Stimulated activated CD4-positive, alpha-beta T cell treated with anti-CD3 and anti-CD28 coated beads, TNF-alpha, amount 100 ng/mL, for 1 hour (primary cell): ENCODE measurements at places on chromosomes 5 and 9.

DNA sequence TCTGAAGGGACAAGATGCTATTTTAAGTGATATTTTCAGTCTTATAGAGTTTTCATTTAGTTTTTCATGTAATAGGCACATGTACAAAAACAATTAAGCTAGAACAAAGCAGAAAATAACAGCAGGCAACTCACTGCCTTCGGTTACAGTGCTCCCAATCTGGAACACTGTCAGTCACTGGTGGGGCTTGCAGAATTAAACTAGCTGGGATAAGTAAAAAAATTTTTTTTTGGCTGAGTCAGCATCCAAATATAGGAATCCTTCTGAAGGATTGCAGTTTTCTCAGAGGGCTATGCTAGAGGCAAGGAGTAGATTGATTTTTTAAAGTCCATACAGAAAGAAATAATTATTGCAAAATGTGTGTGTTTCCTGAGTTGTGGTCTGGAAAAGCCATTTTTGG lies 250.2 kb upstream of the RFX3 start:
- DNase-seq: no peak

- no peak for DNase-seq
These were observed 412.9 kb upstream of the CCNH start for GRCh38 chr5:87825583-87825982.

GRCh38 chr5:64827703-64828102 lies 59.0 kb downstream of the CWC27 start:
- DNase-seq: no peak

- DNase-seq: no peak
These were observed 11.8 kb upstream of the IFNW1 start for GRCh38 chr9:21153336-21154017.

DNA sequence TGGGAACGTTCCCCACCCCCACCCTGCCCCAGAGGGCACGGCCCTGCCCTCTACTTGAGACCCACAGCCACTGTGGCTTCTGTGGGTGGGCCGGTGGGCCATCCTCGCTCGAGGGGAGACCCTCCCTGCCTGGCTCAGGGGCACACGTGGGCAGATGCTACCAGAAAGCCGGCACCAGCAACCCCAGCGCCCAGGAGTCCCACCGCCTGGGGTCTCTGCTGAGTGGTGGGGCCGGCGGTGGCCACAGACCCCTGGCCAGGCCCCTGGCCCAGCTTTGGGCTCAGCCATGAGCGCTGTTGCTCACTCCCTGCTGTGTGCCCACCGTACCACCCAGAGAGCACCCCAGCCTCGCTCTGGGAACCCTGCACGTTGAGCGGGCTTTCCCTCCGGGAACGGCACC lies 16.5 kb upstream of the NRARP start:
- no peak for DNase-seq

GRCh38 chr9:116045083-116045482 lies 108.5 kb upstream of the PAPPA start:
- DNase-seq: no peak

- no peak for DNase-seq
These were observed 28.8 kb downstream of the SPOCK1 start for GRCh38 chr5:137470111-137470920.

DNA sequence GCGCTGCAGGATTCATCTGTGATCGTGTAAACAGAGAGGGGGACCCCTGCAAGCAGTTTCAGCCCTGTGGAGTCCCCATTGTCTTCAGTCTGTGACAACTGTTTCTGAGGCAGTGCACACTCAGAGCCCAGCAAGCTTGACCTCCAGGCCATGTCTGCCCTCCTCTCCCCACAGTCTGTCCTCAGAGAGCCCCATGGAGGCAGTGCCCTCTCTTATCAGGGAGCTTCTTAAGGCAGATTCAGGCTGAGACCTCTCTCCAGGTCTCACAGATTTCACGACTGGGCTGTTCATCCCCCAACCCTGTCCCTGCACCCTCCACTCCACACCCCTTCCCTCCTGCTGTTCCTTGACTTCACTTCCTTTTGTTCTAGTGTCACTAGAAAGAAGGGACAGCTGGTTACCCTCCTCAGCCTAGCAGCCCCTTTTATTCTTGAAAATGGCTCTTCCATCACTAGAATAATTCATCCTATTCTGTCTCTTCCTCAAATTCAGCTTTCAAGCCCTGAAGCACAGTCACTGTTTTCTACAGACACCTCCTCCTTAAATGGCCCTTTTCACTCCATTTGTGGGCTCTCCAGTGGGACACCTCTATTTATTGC lies 218.4 kb downstream of the MED10 start:
- no peak for DNase-seq

- DNase-seq: no peak
These were observed 1046.2 kb upstream of the DMAC1 start for GRCh38 chr9:8845808-8846207.

- DNase-seq: no peak
These were observed 186.2 kb downstream of the DCP2 start for GRCh38 chr5:113162770-113163169.

- no peak for DNase-seq
These were observed 10.6 kb downstream of the PTBP3 start for GRCh38 chr9:112322701-112323377.

DNA sequence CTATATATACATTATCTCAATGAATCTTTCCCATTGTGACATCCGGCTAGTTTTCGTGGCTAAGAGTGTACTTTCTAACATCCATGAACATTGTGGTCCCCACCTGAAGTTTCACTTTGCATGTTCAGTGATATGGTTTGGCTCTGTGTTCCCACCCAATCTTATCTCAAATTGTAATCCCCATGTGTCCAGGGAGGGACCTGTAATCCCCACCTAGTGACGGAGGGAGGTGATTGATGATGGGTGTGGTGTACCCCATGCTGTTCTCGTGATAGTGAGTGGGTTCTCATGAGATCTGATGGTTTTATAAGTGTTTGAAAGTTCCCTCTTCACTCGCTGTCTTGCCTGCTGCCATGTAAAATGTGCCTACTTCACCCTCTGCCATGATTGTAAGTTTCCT lies 28.1 kb downstream of the MRPL22 start:
- DNase-seq: no peak

DNA sequence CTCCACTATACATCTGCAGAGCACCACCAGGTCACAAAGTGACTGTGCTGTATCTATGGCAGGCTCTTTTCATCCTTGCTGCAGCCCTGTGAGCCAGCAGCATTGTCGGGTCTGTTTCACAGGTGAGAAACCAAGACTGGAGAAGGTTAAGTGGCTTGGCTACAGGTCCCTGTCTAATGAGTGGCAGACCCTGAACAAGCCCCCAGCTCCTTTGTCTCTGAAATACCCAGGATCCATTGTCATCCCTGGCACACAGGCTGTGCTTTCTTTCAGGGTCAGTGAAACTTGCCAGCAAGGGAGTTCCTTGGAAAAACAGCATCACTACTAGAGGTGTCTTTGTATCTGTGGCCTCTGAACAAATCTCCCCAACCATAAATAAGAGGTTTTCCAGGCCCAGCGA lies 27.6 kb upstream of the CXCL14 start:
- no peak for DNase-seq

DNA sequence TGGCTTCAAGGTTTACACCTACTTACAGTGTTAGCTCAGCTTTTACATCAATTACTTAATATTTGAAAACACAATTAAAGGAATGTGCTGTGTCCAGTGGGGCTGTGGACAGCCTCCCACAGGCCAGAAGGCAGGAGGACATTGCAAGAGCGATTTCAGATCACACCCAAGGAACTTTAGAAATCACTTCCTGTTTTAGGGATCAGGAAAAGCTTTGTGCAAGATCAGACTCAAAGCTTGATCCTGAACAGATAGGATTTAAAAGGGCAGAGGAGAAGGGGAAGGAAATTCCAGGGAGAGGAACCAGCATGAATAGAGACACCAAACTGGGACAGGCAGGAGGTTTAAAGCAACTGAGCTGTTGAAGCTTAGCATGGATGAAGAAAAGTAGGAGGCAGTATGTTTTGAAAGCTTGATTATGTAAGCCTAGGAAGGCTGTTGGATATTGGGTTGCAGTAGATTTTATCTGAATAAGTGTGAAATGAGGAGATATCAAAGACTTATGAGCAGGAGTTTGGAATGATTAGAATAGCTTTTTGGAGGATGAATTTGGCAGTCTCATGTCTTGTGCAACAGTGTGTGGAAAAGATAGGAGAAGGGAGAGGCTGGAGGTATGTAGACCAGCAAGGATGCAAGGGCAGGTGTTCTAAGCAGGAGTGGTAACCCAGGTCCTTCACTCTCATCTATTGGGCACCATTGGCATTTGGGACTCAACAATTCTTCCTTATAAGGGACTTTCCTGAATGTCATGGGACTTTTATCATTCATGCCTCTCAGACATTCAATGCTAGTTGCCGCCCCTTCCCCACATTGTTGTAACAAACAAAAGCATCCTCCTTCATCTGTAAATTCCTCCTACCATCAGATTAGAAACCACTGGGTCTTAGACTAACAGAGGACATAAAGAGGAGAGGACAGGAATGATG lies 123.5 kb downstream of the TARS1 start:
- no peak for DNase-seq

GRCh38 chr9:76451234-76451633 lies 7.7 kb upstream of the GCNT1 start:
- DNase-seq: no peak

DNA sequence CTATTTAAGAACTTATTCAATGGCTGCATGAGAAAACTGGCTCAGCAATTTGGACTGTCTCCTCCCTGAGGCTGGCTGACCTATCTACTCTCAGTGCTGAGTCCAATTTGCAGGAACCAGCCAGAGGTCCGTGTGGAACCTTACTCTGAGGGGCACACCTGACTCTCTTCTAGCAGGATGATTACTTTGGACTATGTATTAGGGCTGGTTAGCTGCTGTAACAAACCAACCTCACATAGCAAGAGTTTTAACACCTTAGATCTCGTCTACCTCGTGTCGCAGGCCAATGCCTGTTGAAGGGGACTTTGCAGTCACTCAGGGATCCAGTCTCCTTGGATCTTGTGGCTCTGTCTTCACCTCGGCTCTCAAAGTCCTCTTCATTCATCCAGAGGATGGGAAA lies 3.4 kb upstream of the FAM193B start:
- DNase-seq: no peak

DNA sequence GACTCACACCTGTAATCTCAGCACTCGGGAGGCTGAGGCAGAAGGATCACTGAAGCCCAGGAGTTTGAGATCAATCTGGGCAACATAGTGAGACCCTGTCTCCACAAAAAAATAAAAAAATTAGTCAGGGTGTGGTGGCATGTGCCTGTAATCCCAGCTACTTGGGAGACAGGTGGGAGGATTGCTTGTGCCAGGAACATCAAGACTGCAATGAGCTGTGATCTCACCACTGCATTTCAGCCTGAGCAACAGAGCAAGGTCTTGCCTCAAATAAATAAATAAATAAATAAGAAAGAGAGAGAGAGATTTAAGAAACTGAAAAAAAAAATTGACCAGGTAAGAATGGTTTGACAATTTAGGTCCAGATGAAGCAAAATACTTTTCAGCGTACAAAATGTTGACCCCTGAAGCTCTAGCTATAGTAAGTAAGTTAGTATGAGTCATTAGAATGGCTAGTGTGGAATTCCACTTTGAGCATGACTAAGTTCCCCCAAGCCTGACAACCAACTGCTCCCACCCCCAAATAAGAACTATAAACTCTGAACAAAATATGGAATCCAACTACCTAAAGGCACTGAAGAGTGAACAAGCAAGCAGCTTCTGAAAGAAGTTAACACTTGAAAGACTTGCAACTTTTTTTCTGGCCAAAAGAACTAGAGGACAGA lies 217.8 kb upstream of the TLE4 start:
- DNase-seq: no peak

DNA sequence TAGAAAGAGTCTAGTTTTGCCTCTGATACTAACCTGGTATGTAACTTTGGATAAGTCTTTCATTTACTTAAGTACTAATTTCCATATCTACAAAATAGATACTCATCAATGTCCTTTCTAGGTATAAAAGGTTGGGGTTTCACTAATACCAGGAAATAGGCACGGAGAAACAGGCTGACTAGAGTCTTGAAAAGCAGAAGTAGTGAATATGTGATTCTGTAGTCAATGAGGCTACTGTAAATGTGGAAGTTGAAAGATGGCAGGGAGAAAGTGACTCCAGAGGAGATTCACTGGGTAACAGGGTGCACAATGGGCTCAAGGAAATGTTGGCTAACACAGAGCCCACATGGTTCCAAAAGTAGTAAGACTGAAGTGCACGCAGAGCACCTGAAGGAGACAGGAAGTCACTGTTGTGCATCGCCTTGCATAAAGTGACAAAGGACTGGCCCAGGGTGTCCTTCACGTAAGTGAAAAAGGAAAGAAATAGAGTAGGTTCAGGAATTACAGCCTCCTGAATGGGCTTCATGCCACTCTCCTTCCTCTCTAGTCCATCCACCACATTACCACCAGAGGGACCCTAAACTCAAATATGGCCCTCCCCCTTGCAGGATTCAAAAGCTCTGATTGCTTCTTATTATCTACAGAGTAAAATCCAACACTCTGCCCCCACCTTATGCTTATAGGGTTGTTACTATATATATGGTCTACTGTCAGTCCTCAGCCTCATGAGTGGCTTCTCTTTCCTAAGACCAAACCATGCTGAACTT lies 288.0 kb upstream of the SMARCA2 start:
- no peak for DNase-seq

DNA sequence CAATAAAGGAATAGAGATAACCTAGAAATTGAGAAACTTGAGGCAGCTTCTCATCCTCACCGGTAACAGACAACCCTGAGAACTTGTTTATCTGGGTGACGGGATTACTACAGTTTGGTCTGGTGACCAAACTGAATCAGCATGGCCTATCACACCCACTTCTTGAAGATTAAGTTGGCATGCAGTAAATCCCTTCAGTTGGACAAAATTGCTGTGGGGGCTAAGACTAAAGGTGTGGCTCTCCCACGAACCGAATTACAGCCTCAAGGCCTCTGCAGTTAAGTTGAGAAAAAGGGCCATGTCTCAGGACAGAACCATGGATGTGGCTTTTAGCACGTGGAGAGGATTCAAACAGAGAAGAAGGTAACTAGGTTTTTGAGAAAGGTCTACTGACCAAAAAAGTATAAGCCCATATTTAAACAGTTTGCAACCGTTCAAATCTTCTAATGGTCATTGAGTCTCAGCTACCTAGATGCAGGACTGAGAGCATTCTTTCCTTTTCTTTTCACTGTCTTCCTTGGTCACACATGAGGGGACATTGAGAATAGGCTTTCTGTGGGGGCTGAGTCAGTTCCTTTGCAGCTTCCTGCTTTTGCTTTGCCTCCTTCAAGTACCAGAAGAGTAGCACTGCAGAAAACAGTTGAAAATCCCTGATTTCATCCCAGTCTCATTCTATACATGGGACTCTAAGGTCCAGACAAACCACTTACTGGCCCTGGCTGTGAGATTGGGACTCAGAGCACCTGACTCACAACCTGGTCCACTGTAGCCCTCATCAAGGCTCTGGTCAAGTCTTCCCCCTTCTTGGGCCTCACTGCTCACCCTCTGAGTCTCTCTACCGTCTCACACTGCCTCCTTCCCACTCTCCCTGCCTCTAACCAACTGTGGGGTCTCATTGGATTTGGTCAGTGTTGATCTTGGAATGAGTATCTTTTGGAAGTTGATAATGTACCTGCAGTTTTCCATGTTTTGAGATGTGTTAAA lies 30.9 kb downstream of the PDE6A start:
- DNase-seq: no peak

GRCh38 chr5:117759849-117760499 lies 1185.4 kb upstream of the SEMA6A start:
- DNase-seq: no peak
